ENCODE measurements at places on chromosomes 6 and 20. TPM values are rescaled to one million over a fixed set of nuclear protein-coding genes. Genes with fewer than 3 reads are reported as not detected.

COL21A1 gene
- total RNA-seq: not detected

B3GALT4 gene
- 3.4 TPM for total RNA-seq

FAM83C gene
- total RNA-seq: not detected

HAO1 gene
- not detected for total RNA-seq

SCAF8 gene
- total RNA-seq: 44.8 TPM

PRELID3B gene
- total RNA-seq: 271 TPM

PLG gene
- total RNA-seq: not detected

TNF gene
- 233 TPM for total RNA-seq

WFDC10B gene
- not detected for total RNA-seq

MAP7 gene
- total RNA-seq: not detected

SIRPA gene
- 0.36 TPM for total RNA-seq

CNR1 gene
- 2.5 TPM for total RNA-seq

PTPRK gene
- 0.11 TPM for total RNA-seq

SLC17A3 gene
- total RNA-seq: not detected

CST5 gene
- not detected for total RNA-seq

MYL9 gene
- total RNA-seq: not detected

PRRT1 gene
- 0.75 TPM for total RNA-seq

BEND3 gene
- 7.7 TPM for total RNA-seq

ARHGAP40 gene
- 1.4 TPM for total RNA-seq

CCDC167 gene
- total RNA-seq: 23.2 TPM

Measured in Karpas-422 (cell line).